NCI-H774 (cell line): ENCODE measurements at places on chromosomes 4 and X.
A peak's percentile ranks its signal among the peaks of the same experiment; 100 is the strongest.

DNA sequence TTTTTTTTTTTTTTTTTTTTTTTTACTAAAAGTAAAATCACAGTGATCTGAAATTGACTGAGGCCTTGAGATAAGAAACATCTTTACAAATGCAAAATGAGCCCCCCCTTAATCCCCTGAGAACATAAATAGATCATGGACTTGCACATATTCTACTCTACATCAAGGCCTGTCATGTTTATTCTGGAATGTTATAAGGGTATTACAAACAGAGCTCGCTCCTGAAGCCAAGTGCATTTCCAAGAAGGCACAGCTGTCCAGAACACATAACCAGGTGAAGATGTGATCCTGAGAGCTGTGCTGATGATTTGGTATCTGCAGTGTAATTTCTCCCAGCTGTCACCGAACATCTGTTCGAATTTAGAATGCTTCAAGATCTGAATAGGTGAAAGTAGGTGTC, 384.5 kb downstream of the GPAT3 start:
- DNase-seq, result no peak

DNA sequence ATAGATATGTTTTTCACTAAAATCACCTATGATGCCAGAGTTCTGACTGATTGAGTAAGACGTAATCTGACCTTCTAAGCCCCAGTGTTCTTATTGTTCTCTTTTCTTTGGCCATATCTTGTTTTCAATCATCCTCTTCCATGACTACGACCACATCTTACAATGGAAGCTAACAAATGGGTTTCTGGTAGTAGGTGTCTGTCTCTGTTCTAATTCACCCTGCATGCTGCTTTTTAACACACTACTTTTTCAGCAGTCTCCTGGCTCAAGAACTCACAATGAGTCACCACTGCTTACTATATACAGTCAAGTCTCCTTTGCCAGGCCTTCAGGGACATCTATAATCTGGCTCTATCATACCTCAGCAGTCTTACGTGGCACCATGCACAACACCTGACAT, 146.1 kb downstream of the NEXMIF start:
- DNase-seq, result no peak

- no peak for DNase-seq
These were observed 10.1 kb upstream of the ARAP2 start for GRCh38 chr4:36254371-36254770.

GRCh38 chr4:166165829-166166420, 292.9 kb downstream of the TLL1 start:
- peak; percentile 48 for DNase-seq

- DNase-seq, result no peak
These were observed 427.3 kb upstream of the RASGEF1B start for GRCh38 chr4:81898862-81899504.

DNA sequence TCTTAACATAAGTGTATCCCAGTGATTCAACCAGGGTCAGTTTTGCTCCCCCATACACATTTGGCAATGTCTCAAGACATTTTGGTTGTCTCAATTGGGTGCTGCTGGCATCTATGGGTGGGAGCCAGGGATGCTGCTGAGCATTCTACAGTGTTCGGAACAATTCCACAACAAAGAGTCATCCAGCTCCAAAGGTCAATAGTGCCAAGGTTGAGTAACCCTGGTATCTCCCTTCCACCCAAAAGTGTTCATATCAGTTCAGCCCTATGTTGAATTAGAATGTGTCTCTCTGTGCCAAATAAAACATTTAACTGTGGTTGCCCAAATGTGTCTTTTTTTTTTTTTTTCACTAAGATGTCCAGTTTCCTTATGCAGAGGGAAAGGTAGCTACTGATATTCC, 129.4 kb upstream of the RAI2 start:
- DNase-seq, result no peak

DNA sequence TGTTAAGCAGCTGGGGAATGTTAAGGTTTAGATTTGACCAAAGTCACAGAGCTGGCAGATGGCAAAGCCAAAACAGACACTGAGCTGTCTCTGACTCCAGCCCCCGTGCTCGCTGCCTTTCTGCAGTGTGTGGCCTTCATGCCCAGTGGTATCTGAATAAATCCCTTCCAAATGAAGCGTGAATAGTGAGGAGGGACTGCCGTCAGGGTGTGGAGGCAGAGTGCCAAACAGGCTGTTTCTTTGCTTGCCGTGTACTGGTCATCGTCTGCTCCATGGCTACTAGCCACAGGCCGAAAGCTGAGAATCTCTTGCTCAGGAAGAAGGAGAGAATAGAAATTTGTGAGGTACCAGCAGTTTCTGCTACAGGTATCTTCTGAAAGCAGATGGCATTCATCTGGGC, 19.7 kb downstream of the PRIMPOL start:
- no peak for DNase-seq

DNA sequence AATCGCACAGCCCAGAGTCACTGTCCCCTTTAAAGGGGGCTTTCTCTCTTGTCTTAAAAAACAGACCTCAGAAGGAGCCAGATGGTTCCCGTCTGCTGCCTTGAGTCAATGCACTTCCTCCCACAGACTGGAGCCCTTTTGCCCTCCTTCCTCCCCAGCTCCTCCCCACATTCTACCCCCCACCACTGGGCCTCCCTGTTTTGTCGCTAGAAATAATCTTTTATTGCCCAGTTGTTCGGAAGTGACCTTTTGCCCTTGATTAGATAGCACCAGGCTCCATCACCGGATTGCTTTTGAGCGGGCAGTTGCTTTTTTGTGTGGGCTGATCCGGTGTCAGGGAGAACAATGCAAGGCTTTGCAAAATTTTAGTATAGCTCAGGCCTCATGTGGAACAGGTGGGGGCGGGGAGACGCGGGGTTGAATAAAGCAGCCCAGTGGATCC, 47.7 kb downstream of the SPRY1 start:
- no peak for DNase-seq

DNA sequence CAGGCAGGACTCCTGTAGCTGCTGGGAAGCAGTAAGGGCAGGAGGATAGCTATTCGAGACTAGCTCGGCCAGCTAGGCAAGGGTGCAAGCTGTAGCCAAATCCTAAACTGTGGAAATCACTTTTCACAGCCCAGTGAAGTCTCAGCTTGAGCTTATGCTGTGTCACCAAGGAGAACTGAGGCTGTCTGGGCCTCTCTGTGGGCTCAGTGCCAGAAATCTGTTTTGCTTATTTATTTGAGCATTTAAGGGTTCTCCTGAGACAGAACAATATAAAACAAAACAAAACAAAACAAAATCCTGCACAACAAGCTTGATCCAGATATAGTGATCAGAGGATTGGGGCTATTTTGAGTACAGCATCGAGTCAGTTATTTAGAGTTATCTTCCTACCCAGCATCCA, 97.5 kb downstream of the FANCB start:
- DNase-seq, result no peak

GRCh38 chr4:8759987-8760386, 111.7 kb downstream of the HMX1 start:
- DNase-seq, result no peak

DNA sequence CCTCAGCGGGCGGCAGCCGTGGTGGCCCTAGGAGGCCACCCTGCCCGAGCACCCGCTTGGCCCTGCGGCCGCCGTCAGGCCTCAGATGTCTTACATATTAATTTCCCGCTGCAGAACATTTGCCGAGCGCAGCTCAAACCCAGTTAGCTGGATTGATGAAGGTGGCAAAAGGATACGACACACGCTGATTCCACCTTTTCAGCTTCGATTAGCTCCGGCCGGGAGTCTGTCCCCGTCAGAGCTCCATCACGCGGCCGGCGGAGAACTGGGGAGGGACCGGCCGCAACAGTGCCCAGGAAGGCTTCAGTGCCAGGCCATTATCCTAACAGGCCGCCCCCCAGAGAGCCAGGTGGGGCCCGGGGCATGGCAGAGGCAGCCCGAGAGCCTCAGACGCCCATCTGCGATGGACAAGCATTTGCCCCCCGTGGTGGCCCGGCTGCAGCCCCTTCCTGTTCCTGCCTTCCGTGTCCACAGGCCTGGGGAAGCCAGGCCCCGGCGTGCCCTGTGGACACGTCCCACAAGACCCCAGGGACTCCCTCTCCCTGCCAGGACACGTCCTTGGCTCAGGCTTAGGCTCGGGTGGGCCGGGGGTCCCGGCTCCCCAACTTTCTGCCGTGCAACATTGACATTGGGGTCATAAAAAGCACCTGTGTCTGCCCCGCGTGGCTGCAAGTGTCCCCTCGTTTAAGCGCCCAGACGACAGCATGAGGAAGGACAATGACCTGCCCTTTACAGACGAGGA, 133.8 kb upstream of the NKX1-1 start:
- no peak for DNase-seq

DNA sequence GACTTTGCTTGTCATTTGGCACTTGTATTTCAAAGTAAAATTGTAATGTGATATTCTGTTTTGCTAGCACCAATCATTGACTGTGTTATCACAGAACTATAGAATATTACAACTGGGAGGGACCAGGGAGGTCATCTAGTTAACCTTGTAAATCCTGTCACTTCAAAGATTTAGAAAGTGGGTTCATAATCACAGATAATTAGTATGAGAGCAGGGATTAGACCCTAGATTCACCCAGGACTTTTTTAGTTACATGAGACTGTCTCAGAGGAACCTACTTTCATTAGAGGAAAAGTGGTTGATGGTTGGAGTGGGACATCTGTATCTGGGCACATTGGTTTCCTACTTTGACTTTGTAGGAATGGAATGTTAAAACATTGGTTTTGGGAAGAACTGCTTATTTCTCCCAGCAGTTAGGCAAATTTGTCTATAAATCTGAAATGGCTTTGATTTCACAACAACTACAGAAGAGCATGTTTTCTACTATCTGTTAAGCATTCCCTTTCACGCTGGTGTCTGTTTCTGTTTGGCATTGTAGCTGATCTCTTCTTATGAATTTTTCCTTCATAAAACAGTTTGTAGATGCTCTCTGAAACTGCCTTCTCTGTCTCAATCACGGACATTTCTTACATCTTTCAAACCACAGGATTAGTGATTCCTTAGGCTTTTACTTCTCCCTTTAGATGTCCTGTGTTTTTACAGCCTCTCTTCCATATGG, 144.1 kb downstream of the DIPK2B start:
- DNase-seq, result no peak

- no peak for DNase-seq
These were observed 27.5 kb downstream of the POU3F4 start for GRCh38 chrX:83535417-83536196.

GRCh38 chr4:165520086-165520485, 141.3 kb downstream of the CPE start:
- DNase-seq, result no peak

- peak; percentile 13 for DNase-seq
These were observed 47.2 kb upstream of the TMEM33 start for GRCh38 chr4:41887821-41888686.

- no peak for DNase-seq
These were observed 624.9 kb downstream of the FSTL5 start for GRCh38 chr4:161538941-161539340.

DNA sequence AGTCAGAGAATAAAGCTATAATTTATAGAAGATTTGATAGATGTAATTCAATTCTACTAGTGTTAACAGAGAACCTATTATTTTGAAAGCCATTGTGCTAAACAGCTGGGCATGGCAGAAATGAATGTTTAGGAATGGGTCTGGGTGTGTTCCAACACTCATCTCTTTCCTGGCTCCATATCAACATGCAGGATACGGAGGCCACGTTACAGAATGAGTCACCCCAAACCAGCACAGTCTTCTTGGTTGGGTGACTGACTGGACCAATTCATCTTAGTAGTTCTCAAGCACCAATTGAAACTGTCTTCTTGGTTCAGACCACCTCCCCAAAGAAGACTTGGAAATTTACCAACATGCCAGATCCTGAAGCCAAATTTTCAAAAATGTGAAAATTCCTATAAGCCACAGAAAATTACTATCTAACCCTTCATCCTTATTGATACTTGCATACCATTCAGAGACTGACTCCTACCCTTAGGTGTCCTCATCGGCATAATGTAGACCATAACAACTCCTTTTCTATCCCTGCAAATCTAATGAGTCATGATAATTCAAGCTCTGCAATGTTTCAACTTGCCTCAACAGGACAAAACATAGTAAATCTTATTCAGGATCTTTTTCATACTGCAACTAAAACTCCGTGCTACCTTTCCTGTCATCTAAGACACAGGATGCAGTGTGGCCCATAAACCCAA, 52.0 kb upstream of the ATOH1 start:
- no peak for DNase-seq

DNA sequence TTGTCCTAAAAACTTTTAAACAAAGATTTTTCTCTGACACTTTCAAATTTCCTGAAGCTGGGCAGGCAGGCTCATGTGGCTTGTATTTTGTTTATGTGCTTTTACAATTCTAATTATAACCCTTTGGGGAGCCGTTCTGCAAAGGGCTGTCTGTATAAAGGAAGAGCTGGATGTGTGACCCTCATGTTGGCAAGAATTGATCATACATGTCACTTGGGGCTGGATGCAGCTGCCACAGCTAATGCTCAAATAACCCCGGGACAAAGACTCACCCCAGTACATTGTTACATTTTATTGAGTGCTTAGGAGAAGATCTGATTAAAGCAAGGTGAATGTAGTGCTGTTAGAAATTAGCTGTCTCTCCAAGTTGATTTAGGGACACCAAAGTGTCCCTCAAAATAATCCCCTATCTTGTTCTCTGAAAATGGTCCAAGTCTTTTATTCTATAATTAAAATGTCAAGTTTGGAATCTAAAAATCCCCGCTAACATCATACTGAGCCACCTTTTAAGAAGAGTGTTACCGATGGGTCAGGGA, 13.0 kb upstream of the DAPP1 start:
- no peak for DNase-seq

DNA sequence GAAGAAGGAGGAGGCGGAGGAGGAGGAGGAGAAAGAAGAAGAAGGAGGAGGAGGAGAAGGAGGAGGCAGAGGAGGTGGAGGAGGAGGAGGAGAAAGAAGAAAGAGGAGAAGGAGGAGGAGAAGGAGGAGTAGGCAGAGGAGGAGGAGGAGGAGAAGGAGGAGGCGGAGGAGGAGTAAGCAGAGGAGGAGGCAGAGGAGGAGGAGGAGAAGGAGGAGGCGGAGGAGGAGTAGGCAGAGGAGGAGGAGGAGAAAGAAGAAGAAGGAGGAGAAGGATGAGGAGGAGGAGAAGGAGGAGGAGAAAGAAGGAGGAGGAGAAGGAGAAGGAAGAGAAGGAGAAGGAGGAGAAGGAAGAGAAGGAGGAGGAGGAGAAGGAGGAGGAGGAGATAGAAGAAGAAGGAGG, 19.9 kb downstream of the MRFAP1 start:
- DNase-seq, result no peak

GRCh38 chrX:148611993-148612392, 111.6 kb downstream of the AFF2 start:
- DNase-seq, result no peak

- DNase-seq, result no peak
These were observed 58.0 kb downstream of the SPCS3 start for GRCh38 chr4:176377780-176378179.

GRCh38 chr4:136329042-136329662, 1203.1 kb downstream of the PCDH18 start:
- DNase-seq, result no peak

- no peak for DNase-seq
These were observed 654.7 kb upstream of the IGFBP7 start for GRCh38 chr4:57764856-57765255.

GRCh38 chr4:22179124-22179874, 230.7 kb upstream of the KCNIP4 start:
- DNase-seq, result no peak

DNA sequence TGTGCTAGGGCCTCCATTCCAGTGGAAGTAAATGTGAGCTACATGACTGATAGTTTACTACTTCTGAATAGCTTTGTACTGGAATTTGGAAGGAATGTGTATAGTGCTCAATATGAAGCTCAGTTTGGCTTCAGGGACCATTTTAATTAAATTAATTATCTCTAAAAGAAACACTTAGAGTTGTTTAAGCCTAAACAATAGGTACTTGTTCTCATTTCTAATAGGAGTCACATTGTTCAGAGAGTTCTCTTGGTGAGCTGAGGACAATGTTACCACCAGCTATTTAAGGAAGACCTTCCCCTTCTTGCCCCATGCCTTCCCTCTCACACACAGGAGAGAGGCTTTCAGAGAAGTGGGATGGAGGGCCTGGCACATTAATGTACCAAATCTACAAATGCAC, 78.3 kb downstream of the CHIC2 start:
- no peak for DNase-seq
